ENCODE measurements at places on chromosomes 13 and 19. TPM values are rescaled to one million over a fixed set of nuclear protein-coding genes. Genes with fewer than 3 reads are reported as not detected.

TTC9B gene
- not detected for total RNA-seq

STARD13 gene
- total RNA-seq: 8.5 TPM

PROZ gene
- not detected for total RNA-seq

TNFSF11 gene
- total RNA-seq: not detected

COL4A1 gene
- total RNA-seq: 13.5 TPM

ADGRE3 gene
- total RNA-seq: not detected

C1QTNF9 gene
- not detected for total RNA-seq

OLFM2 gene
- 14.6 TPM for total RNA-seq

ACTN4 gene
- 108 TPM for total RNA-seq

LRRC4B gene
- total RNA-seq: 6.3 TPM

ZNF296 gene
- total RNA-seq: 0.32 TPM

CA11 gene
- 5.1 TPM for total RNA-seq

VAV1 gene
- not detected for total RNA-seq

SIRT6 gene
- total RNA-seq: 12.1 TPM

LGALS14 gene
- not detected for total RNA-seq

PODNL1 gene
- not detected for total RNA-seq

GPR4 gene
- total RNA-seq: 0.24 TPM

CCDC169 gene
- total RNA-seq: 1.9 TPM

GNA15 gene
- not detected for total RNA-seq

PCDH17 gene
- total RNA-seq: 0.40 TPM

SIGLEC12 gene
- not detected for total RNA-seq

CCL25 gene
- total RNA-seq: not detected

SBK3 gene
- not detected for total RNA-seq

CGB7 gene
- not detected for total RNA-seq

DNAJC15 gene
- total RNA-seq: 33.2 TPM

PRODH2 gene
- not detected for total RNA-seq

LILRB5 gene
- total RNA-seq: not detected

ZNF100 gene
- total RNA-seq: 7.7 TPM

ATCAY gene
- not detected for total RNA-seq
